ENCODE measurements at places on chromosomes 3 and 15. TPM values are rescaled to one million over a fixed set of nuclear protein-coding genes. Genes with fewer than 3 reads are reported as not detected.

GRCh38 chr15:101523560-101523940 is 34.0 kb upstream of the PCSK6 start:
- DNase-seq = peak; percentile 46

DNA sequence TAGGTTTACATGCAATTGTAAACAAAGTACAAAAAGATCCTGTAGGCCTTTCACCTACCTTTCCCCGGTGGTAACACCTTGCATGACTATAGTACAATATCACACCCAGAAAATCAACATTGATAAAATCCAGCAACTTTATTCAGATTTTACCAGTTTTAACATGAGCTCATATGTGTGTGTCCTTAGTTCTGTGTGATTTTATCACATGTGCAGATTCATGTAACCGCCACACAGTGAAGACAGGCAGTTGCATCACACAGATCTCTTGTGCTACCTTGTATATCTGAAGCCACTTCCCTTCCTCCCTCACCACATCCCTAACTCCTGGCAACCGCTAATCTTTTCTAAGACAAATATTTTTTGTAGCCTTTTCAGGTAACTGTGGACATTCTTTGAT is 183.5 kb upstream of the C2CD4B start:
- DNase-seq = no peak

GRCh38 chr3:191262650-191263049 is 63.6 kb downstream of the OSTN start:
- no peak for DNase-seq

GRCh38 chr3:38722781-38723568 is 73.5 kb upstream of the SCN5A start:
- no peak for DNase-seq

GRCh38 chr15:90141646-90142045 is 39.4 kb upstream of the IDH2 start:
- DNase-seq = no peak

- no peak for DNase-seq
These were observed 128.3 kb upstream of the BFSP2 start for GRCh38 chr3:133271539-133271938.

DNA sequence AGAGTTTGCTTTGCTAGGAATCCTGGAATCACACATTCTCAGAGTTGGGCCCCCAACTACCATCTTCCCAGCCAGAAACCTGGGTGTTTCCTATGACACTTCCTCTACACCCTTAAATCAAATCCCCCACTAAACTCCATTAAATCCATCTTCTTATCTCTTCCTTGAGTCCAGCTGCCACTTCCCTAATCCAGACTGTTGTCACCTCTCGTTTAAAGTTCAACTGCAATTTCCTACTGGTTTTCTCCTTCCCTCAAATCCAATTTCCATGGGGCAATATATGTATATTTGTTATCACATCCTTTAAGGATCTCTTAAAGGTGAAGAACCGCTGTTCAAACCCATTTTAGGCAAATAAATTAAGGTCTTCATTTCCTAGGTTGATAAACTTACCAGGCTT is 73.6 kb upstream of the SNTN start:
- DNase-seq = no peak

DNA sequence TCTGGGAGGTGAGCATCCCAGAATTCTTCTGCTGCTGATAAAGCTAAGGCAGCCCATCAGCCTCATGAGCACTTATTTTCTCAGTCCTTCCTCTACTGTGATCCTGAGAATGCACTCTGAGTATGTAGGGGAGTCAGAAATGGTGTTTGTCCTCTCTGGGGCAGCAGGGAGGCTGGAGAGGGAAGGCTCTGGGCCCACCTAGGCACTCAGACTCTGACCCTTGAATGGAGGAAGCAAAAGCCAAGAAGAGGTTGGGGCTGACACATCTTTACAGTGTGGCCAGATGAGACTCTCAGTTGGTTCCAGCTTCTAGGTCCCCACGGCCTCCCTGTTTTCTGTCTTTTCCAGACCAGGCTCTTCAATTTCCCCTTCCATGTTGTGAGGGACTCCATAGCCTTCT is 36.1 kb upstream of the BLM start:
- DNase-seq = no peak

DNA sequence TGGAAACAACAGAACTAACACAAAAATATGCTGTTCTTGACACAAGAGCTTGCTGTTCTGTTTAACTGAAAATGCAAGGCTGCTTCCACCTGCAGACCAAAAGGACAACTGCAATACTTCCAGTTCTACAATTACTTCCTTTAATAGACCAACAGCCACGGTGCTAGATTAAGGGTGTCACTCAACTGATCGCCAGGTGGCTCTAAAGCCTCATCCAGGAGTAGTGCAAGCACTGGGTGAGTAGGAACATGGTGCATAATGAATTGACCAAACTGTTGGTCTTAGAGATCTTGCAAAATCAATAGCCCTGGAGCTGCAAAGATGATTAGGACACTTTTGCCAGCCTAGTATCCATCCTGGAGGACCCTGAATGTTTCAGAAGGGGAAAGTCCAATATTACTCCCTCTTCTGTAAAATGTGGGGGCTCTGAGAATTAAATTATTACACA is 3.6 kb upstream of the CLDN16 start:
- peak; percentile 46 for DNase-seq

The NDUFAF3 gene
- 30.4 TPM for total RNA-seq
